AG09309 (cell line): ENCODE measurements at places on chromosomes 1 and 21.

GRCh38 chr21:33380483-33380998, 22.7 kb upstream of the IFNGR2 start:
- peak; percentile 89 for DNase-seq

GRCh38 chr1:14246471-14246870, 352.0 kb upstream of the KAZN start:
- DNase-seq, result no peak

DNA sequence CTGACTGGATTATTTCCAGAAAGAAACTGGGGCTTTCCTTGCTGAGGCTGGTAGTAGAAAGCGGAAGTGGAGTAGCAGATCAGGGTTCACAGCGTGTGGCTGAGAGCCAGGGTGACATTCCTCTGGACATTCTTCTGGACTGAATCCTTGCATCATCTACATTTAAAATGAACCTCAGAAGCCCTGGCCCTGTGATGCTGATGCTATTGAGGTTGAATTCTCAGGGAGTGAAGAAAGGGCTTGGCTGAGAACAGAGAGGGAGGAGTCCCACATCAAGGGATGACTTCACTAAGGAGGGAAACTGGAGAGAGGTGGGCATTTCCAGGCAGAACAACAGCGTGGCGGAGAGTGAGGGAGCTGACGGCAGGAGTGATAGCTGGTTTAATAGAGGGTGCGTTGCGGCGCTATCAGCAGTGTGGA, 102.3 kb upstream of the LMO4 start:
- DNase-seq, result peak; percentile 97

DNA sequence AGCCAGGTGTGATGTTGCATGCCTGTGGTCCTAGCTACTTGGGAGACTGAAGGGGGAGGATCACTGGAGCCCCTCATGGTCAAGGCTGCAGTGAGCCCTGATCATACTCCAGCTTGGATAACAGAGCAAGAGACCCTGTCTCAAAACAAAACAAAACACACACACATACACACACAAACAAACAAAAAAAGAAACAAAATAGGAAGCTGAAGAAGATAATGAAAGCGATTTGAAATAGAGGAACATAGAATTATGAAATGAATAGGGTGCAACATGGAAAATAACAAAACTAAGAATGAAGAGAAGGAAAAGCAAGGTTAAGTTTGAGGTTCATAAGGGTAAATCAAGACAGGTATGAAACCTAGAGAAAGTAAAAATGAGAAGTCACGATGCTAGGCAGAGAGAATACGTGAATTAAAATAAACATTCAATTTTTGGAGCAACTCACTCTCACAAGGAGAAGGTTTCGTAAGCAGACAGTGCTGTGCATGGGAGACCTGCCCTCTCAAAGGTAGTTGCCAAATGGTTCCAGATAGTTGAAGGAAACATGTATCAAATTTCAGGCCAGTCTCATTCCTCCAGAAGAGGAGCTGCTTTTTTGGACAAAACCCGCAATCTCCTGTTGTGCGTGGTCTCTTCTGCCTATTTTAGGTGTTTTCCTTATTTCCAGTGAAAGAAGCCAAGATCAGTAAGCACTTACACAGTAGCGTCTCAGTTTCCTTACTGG, 3.3 kb downstream of the CD46 start:
- no peak for DNase-seq

GRCh38 chr1:110364221-110364620, 25.0 kb downstream of the RBM15 start:
- DNase-seq, result no peak

DNA sequence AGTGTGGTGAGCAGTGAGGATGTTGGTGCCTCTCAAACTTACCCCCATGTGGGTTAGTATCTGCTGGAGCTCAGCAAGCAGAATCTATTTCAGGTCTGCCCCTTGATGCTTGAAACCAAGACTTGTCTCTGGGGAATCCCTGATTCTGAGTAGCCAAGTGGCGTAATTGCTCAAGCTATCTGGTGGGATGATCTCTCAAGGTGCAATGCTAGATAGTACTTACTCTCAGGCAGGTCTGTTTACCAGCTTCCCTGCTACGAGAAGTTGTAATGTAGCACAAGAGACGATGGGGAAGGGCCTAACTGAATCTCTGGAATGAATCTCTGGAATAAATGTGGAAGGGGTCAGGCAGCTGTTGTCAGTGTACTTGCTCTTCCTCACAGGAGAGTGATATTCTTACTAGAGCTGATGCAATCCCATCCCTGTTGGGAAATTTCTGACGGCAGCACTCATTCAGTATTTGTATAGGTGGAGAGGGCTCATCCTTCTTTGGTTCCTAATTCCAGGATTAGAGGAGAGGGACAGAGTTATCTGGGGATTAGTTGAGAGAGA, 65.4 kb downstream of the MACF1 start:
- DNase-seq, result peak; percentile 46

GRCh38 chr1:97077221-97077620, 355.6 kb downstream of the PTBP2 start:
- DNase-seq, result no peak

DNA sequence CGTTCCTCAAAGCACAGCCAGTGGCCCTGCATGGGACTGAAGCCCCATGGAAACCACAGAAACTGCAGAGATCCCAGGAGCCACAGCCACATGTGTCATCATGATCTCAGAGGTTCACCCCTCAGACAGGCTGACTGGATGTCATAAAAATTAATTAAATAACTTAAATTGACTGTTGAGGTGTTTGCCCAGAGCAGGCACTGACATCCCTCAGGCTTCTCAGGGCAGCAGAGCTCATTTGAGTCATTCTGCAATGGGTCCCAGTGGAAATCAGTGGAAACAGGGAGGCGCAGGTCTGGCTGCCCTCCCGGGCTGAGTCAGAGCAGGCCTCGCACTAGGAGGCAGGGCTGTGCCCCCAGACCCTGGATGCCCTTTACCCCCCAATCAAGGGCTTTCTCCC, 135.1 kb downstream of the CDC7 start:
- DNase-seq, result no peak
